ENCODE measurements at places on chromosomes 13 and 19.

- DNase-seq = no peak
Measured at GRCh38 chr13:42735010-42735409, 46.4 kb upstream of the FAM216B start.

DNA sequence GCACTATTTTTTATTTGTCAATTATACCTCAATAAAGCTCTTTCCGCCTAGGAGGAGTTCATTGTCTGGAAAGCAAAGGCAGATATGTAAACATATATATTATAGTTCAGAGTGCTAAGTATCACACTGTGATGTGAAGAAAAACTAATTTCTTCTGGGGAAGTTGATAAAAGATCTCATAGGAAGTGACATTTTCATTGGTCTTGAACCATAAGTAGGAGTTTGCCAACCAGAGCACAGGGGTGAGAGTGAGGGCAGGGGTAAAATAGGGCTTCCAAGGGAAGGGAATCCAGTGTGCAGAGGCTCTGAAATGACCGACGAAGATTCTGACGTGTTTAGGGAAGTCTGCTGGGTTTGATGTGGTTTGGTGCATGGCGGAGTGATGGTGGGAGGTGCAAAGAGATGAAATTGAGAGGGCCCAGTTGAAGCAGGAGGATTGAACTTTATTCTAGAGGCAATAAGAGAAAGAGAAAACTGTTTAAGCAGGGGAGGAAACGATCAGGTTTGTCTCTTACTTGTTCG lies 780 bp upstream of the GTF2F2 start:
- DNase-seq = peak; percentile 36

DNA sequence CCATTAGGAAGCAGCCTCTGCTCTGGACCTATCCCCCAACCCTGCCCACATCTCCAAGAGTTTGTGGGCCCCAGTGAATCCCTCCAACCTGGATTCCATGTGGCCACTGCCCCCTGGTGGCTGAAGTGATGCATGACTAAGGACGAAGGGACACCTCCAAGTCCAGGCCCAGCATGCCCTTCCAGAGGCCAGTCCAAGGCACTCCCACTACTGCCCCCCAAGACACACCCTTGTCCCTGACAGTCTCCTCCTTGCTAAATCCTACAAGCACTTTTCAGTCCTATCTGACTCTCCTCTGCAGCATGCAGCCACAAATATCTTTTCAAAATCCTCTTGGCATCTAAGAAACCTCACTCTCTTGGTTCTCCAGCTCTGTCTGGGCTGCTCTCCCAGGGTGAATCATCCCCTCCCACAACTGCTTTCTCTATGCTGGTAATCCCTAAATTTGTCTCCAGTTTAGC lies 33.0 kb downstream of the DEDD2 start:
- DNase-seq = peak; percentile 69

DNA sequence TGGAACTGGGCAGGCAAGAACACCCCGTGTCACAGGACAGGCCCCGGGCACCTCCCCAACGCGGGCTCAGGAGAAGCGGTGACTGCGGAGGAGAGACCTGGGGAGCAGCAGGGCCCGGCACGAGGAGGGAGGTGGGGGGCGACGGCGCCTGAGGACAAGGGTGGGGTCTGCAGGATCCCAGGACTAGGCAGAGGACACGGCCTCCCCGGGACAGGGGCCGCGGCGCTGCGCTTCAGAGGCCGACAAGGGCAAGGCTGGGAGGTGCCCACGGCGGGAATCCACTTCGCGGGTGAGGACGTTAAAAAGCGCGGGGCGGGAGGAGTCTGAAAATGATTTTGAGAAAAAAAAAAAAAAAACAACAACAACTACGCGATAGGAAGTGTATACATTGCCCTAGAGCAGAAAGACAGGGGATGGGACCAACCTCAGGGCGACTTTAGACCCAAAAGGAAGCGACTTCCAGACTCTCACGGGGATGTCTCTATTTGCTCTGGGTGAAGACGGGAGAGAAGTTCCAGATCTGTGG lies 44.9 kb downstream of the ZNF611 start:
- DNase-seq = peak; percentile 11

DNA sequence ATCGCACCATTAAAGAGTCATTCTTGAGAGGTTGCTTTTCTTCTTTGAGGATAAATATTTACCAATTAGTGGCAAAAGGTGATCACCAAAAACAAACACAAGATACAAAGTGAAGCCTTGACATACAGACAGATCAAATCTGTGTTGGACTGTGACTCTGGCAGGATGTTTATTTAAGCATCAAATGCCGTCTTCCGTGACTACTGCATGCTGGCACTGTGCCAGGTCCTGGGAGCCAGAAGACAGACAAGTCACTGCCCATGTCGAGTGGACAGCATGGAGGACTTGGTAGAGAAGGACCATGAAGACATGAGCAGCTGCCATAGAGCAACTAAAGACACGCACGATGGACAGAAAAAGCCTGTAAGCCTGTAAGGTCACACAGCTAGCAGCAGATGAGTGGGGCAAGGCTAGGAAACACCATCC lies 92.8 kb upstream of the FARP1 start:
- DNase-seq = no peak

Measured in activated T-cell treated with anti-CD3 and anti-CD28 coated beads for 1 hour (primary cell).